Fibroblast of lung (primary cell): ENCODE measurements at places on chromosomes 1 and 21. TPM values are rescaled to one million over a fixed set of nuclear protein-coding genes. Genes with fewer than 3 reads are reported as not detected.

GRCh38 chr21:43819511-43820405 is 30.4 kb downstream of the RRP1 start:
- no peaks in the 10 kb centered on the region for H3K4me1 ChIP-seq
- DNase-seq = no peak
- no peaks in the 10 kb centered on the region for H3K36me3 ChIP-seq
- H3K27me3 ChIP-seq = no peaks in the 10 kb centered on the region
- H3K4me3 ChIP-seq = no peak overlapping the region

GRCh38 chr1:228668553-228669241 is 66.6 kb upstream of the RHOU start:
- no peaks in the 10 kb centered on the region for H3K36me3 ChIP-seq
- no peak for DNase-seq
- no peaks in the 10 kb centered on the region for H3K4me1 ChIP-seq
- no peaks in the 10 kb centered on the region for H3K27me3 ChIP-seq
- no peak overlapping the region for H3K4me3 ChIP-seq

DNA sequence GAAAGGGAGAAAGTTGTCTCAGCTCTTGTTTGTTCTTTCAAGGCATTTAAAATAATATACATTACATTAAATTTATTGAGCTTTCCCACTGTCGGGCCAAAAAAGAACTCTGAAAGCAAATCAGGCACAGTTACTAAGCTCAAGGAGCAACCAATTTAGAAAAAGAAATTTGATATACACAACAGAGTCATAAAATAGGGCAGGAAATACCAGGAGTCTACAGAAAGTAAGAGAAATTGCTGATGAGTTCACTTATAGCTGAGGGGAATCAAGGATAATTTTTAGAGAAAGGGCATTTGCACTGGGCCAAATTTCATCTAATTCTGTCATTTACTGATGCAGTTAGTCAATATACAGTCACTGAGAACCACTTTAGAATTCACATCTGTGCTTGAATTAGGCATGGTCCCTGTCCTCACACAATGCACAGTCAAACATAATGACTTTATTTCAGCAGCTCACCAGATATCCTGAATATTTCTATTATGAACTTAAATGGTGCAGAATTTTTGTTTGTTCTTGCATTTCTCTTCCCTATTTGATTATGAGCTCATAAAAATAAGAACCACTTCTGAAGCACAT is 249.6 kb upstream of the BEND5 start:
- no peaks in the 10 kb centered on the region for H3K4me1 ChIP-seq
- H3K27me3 ChIP-seq = no peaks in the 10 kb centered on the region

GRCh38 chr21:26840912-26841311 is 4.3 kb downstream of the ADAMTS1 start:
- peaks cover 14% of the 10 kb centered on the region for H3K4me1 ChIP-seq
- H3K4me3 ChIP-seq = peak overlapping the region; percentile 15
- peak; percentile 76 for DNase-seq
- H3K27me3 ChIP-seq = no peaks in the 10 kb centered on the region
- H3K36me3 ChIP-seq = peaks cover 34% of the 10 kb centered on the region
- peak overlapping the region; percentile 19 for H3K27ac ChIP-seq

Gene FAM72C
- total RNA-seq = 0.26 and 0.83 TPM in 2 replicates

Gene CD1E
- not detected in 2 replicates for total RNA-seq

Gene OPRD1
- under 0.01 TPM in 1 of 2 replicates, not detected in the other for total RNA-seq
